ENCODE measurements at places on chromosomes 1 and 21.

DNA sequence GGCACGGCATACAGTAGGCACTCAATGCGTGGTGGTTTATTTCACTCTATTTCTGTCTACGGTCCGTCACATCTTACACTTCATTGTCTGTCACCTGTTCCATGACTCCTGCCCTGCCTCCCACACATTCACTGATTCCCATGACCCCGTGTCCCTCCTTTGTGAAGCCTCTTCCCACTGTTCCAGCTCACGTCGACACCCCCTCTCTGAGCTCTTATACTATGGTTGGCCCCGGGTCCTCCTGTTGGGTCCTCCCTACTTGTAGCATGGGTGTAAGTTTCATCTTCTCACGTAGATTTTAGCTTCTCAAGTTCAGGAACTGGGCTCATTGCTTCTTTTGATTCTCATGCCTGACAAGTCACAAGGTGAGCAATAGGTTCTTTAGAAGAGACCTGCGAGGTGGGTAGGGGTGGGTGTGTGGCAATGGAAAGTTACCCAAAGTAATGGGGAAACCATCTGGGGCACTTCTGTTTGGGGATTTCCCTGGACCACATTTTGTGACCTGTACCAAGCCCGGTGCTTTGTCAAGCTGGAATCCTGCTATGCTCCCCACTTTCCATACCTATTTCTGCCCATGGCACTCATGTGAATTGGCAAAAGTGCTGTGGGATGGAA is 22.1 kb upstream of the IL10 start:
- DNase-seq, result no peak

DNA sequence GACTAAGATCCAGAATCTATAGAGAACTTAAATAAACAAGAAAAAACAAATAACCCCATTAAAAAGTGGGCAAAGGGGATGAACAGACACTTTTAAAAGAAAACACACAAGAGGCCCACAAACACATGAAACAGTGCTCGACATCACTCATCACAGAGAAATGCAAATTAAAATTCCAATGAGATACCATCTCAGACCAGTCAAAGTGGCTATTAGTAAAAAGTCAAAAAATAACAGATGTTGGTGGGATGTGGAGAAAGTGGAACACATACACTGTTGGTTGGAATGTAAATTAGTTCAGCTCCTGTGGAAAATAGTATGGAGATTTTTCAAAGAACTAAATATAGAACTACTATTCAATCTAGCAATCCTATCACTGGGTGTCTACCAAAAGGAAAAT is 143.1 kb downstream of the IFI44 start:
- no peak for DNase-seq

- no peak for DNase-seq
These were observed 151.7 kb upstream of the NR5A2 start for GRCh38 chr1:199875856-199876255.

- DNase-seq, result no peak
These were observed 83.5 kb downstream of the SPAG17 start for GRCh38 chr1:118101515-118101844.

- no peak for DNase-seq
These were observed 75.8 kb downstream of the ST3GAL3 start for GRCh38 chr1:43783096-43783670.

- DNase-seq, result no peak
These were observed 20.5 kb upstream of the THRAP3 start for GRCh38 chr1:36203554-36204346.
